ENCODE measurements at places on chromosomes 2 and 18. TPM values are rescaled to one million over a fixed set of nuclear protein-coding genes. Genes with fewer than 3 reads are reported as not detected.

GRCh38 chr18:24651434-24651833 is 191.0 kb downstream of the HRH4 start:
- no peak for DNase-seq

COL5A2 gene
- polyA plus RNA-seq: 383 TPM

GAD1 gene
- 0.25 TPM for polyA plus RNA-seq

IL36RN gene
- polyA plus RNA-seq: not detected

DNA sequence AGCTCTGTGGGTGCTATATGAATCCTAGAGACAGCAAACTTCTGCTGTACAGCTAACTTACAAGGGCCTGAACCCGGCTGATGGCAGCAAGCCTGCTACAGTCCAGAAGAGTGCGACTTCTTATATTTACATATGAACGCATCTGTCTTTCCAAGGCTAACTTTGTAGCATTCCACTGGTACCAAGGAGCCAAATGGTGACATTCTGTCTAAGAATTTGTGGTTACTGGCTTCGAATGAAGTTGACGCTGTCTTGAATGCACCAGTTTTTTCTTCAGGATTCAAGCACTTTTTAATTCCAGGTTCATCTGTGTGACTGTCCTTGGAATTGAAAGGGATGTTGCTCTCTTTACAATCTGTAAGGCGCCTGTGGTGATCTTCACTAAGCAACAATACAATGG is 42.4 kb downstream of the THUMPD2 start:
- DNase-seq: peak; percentile 87

DNA sequence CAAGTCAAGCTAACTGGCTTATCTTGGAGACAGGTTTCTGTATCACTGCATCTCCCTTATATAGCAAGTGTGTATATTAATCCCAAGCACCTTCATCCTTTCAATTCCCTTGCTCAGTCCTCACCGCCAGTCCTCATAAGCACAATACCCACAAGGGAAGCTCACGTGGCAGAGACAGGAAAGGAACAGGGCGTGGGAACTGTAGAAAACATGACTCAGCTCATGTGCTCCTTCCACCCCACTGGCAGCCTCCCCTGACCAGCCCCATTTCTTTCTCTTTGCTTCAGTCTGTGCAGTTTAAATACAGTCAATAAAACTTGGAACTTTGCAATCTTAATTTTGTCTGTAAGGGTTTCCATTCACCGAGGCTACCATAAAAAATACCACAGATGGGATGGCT is 36.5 kb upstream of the CDH19 start:
- no peak for DNase-seq

SCN2A gene
- polyA plus RNA-seq: 0.05 TPM

DNA sequence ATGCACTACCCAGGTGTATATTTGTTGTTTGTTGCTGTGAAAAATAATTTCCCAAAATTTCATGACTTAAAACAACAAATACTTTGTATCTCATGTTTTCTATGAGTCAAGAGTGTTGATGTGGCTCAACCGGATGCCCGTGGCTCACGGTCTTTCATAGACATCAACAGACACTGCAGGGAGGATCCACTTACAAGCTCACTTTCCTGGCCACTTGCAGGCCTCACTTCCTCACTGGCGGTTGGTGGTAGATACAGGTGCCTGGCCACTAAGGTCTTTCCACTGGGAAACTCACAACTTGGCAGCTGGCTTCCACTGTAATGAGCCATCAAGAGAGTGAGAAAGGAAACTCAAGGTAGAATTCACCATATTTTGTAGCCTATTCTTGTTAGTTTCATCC is 662.9 kb downstream of the IRS1 start:
- no peak for DNase-seq

GRCh38 chr2:98453083-98453482 is 8.4 kb downstream of the INPP4A start:
- DNase-seq: no peak

UGT1A6 gene
- 0.11 TPM for polyA plus RNA-seq

DNA sequence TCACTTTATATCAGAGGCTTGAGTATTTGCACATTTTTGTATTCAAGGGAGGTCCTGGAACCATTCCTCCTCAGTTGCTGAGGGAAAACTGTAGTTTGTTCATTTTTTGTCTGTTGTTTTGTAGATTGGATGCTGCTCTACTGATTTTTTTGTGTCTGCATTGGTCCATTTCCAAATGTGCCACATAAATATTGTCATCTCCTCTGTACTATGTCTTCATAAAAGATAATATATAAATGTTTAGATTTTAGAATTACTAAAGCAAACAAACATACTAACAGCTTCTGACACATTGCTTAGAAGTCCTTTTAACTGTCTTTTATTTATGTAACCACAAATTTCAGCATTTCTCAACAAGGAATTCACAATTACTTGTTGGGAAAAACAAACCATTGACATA is 356.8 kb downstream of the PLCL1 start:
- DNase-seq: no peak

- DNase-seq: no peak
Measured at GRCh38 chr2:219352448-219353023, 20.0 kb upstream of the RESP18 start.

- no peak for DNase-seq
Measured at GRCh38 chr18:58882044-58882443, 17.4 kb downstream of the ZNF532 start.

MFSD2B gene
- polyA plus RNA-seq: 0.10 TPM

DNA sequence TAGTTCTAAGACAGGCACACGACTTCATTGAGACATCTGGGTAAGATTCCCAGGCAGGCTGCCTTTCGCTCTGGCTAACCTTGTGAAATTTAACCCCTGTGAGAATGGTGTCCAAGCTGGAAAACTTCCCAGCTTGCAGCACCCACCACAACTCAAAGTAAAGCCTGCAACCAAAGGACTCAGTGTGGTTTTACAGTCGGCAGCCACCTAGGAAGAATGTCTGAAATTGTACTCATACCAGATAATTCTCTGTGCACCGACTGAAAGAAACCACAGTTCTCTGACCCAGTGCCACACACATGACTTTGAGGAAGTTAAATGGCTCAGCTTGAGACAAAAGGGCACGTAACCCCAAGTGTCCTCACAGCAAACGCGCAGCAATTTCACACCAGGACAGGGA is 125.7 kb downstream of the RBMS1 start:
- peak; percentile 86 for DNase-seq

DNA sequence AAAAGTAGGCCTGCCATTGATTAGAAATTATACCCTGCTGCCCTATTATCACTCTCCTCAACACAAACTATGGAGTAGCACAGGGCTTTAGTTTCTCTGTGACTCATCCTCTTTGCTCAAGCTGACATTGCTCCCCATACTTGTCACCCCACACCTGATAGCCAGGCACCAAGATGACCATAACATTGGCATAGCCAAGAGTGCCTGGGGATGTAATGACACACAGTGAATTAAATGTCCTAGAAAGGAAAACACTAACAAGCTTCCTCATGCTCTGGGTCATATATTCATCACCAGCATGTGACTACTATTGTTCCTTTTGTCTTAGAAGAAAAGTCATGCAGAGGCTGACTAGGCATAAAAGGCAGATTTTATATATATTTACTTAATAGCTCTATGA is 137.8 kb upstream of the RND3 start:
- DNase-seq: no peak

MC4R gene
- not detected for polyA plus RNA-seq

AMER3 gene
- polyA plus RNA-seq: not detected

DNA sequence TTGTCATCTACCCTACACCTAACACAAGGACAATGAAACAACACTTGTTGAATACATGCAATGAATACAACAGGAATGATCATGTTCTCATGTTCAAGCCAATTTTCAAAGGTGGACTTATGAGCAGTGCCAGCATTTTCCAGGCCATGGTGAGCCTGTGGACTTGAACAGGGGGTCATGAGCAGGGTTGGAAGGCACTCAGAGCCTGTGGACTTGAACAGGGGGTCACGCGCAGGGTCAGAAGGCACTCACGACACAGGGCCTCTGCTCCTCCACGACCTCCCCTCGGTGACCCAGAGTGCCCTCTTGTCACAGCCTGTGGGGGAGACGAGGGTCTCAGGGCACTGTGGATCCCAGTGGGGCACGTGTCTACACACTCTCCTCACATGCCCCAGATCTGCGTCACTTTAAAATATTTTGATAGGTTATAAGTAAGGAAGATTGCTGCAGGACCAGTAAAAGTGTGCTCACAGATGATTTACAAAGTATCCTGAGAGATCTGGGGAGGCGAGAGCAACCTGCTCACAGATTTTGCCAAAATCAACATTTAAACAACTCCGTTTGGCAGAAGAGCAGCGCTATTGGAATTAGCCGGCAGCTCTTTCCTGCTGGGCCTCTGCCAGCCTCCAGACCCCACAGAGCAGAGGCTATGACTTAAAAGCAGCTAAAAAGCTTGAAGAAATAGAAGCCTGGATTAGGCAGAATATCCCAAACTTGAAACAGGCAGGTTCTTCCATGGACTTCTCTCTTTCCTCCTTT is 121.9 kb downstream of the TMEM18 start:
- no peak for DNase-seq

DNA sequence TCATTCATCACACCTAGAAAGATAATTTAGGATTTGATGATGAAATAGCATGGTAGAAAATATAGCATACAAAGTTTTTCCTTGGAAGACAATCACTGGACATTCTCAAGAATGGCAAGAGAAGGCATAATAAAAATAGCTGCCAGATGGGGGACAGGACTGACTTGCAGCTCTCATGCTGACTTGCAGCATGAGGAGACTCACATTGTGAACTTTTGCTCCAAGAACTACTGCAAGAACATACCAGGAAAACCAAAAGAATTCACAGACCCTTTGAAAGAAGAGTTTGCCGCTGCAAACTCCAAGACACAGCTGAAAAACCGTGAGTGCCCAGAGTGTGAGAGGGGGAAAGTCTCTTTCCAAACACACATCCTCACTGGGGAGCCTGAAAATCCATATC is 47.0 kb downstream of the CRYGD start:
- DNase-seq: no peak

SLC9A4 gene
- polyA plus RNA-seq: not detected

GRCh38 chr2:228048838-228049490 is 132.5 kb downstream of the SPHKAP start:
- no peak for DNase-seq

GRCh38 chr2:73036766-73037165 is 34.7 kb downstream of the SFXN5 start:
- DNase-seq: no peak

UGT1A10 gene
- not detected for polyA plus RNA-seq

- DNase-seq: peak; percentile 39
Measured at GRCh38 chr2:105102963-105103421, 65.1 kb downstream of the MRPS9 start.

MARCO gene
- not detected for polyA plus RNA-seq

SCN3A gene
- 0.78 TPM for polyA plus RNA-seq

- DNase-seq: no peak
Measured at GRCh38 chr2:119477113-119477505, 45.5 kb downstream of the TMEM37 start.

DNA sequence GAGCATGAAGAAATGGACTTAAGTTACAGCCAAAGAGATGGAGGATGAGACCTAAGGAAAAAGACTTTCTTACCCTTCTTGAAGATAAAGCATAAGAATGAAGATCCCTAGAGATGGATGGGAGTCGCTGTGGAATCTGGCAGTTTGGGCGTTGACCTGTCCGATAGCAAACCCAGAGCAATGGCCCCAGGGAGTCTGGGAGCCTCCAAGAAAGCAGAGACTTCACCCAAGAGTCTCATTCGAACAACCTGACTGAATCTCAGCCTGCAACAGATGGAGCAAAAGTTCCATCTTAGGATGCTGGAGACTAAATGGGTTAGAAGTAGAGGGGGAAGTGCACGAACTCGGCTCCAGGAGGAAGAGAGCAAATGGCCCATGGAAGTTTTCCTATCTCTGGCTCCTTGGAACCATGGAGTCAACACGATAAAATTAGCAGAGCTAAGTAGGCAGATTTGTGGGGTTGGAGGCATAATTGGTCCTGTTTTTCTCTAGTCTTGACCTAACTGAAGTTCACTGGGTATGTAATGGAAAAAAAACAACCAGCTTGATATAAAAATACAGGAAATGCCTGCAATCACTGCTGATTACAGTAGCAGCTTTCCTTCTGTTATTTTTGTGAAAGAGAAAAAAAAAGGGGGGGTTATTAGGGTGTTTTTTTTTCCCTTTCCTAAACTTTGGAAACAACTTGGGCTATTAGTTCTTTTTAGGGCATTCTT is 178.4 kb upstream of the EPAS1 start:
- DNase-seq: no peak

- no peak for DNase-seq
Measured at GRCh38 chr2:68834737-68835376, 36.3 kb downstream of the BMP10 start.

- no peak for DNase-seq
Measured at GRCh38 chr2:221434142-221434541, 138.0 kb downstream of the EPHA4 start.

DNA sequence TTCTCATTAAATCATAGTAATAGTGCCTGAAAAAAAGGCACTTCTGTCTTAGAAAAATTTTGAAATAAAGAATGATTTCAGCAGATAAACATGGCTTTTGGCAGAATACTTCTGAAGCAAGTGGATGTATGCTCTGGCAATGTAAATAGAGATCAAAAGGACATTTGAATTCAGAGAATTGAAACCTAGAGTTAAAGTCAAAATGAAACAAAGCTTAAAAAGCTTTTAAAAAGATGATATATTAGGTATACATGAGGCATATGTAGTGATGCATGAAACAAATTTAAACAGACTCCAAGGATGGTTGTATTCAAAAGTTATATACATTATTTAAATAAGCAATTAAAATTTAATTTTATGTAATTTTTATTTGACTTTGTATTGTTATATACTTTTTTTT is 1344.5 kb upstream of the TMEFF2 start:
- no peak for DNase-seq

GRCh38 chr2:17162713-17163112 is 355.5 kb downstream of the RAD51AP2 start:
- no peak for DNase-seq

Data from BJ (cell line).